CD4-positive, alpha-beta T cell treated with Interleukin-15 for 4 hours (primary cell): ENCODE measurements at places on chromosomes 7 and 10.

GRCh38 chr10:5435328-5435727, 23.0 kb downstream of the NET1 start:
- no peak for DNase-seq

GRCh38 chr10:122159141-122159970, 111.7 kb upstream of the BTBD16 start:
- DNase-seq = no peak

DNA sequence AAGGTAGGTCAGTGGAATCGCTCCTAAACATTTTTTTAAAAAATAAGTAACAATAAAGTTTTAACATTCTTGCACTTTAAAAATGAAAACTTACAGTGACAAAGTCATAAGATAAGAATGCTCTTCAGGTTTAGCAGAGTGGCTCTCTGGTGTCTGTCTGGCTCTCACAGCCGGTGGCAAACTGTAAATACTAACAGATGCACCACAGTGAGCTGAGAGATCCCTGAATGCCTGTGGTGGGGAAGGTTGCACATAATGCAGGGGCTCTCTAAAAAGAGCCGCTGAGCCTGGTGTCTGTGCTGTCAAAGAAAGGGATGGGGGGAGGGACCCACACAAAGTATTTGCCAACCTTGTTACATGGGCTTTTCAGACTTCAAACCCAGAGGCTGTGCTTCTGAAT, 498.3 kb downstream of the CCSER2 start:
- DNase-seq = no peak

GRCh38 chr7:51082096-51082840, 234.3 kb downstream of the COBL start:
- no peak for DNase-seq
